ENCODE measurements at places on chromosomes 13 and 19. TPM values are rescaled to one million over a fixed set of nuclear protein-coding genes. Genes with fewer than 3 reads are reported as not detected.
A peak's percentile ranks its signal among the peaks of the same experiment; 100 is the strongest.

Gene MEDAG
- not detected for total RNA-seq

Gene DAND5
- total RNA-seq = 0.10 TPM

Gene TMEM150B
- total RNA-seq = 0.71 TPM

Gene PINLYP
- total RNA-seq = 4.9 TPM

Gene SLC25A41
- 0.24 TPM for total RNA-seq

Gene NFIX
- total RNA-seq = 8.0 TPM

Gene RNF225
- total RNA-seq = 1.6 TPM

DNA sequence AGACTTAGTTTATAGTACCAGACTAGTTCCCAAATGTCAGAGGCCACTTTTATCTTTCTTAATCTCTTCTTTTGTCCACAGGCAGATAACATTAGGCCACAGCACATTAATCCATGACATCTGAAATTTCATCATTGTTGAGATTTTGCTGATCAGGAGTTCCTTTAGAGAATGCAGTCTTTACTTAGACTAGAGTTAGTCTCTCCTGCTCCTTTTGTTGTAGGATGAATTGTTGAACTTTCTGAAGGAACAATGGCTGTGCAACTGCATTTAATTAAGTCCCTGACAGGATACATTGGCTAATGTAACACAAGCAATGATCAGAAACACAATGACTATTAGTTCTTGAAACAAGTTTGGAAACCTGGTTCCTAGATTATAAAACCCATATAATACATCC is 266.3 kb downstream of the PCDH20 start:
- DNase-seq = no peak

- no peak for DNase-seq
Measured at GRCh38 chr19:47274891-47275761, 441 bp downstream of the INAFM1 start.

- DNase-seq = peak; percentile 25
Measured at GRCh38 chr19:17488593-17489391, 18.5 kb downstream of the SLC27A1 start.

DNA sequence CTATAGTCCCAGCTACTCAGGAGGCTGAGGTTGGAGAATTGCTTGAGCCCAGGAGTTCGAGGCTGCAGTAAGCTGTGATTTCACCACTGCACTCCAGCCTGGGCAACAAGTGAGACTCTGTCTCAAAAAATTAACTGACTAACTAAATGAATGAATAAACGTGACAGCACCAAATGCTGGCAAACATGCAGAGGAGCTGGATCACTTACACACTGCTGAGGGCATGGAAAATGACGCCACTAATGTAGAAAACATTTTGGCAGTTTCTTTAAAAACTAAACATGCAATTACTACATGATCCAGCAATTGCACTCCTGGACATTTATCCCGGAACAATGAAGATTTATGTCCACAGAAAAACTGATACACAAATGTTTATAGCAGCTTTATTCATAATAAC is 31.3 kb upstream of the GTF3A start:
- DNase-seq = no peak

GRCh38 chr13:59742467-59742866 is 421.3 kb downstream of the DIAPH3 start:
- DNase-seq = no peak

GRCh38 chr13:101325423-101325822 is 90.9 kb downstream of the NALCN start:
- no peak for DNase-seq

GRCh38 chr19:13938301-13939064 is at the start of gene PODNL1:
Gene PODNL1 (minus strand): TSS chr19:13938417. CDS start chr19:13938181, 236 bp downstream.
- DNase-seq = no peak

GRCh38 chr19:39448271-39448670 is 2.9 kb downstream of the SUPT5H start:
- no peak for DNase-seq

Measured in activated T-helper 1 cell treated with anti-CD3 and anti-CD28 coated beads, Interleukin-12 subunit alpha, Interleukin-12 subunit beta, Interleukin-2, Interleukin-4 antibody, amounts not matched to agents 30 ng/mL and 10 ng/mL and 1 ng/mL, durations not matched to agents 14 hours and 24 hours and 36 hours (primary cell).